Heart right ventricle (tissue), 16 donors: ENCODE measurements at places on chromosomes 6 and 20. TPM values are rescaled to one million over a fixed set of nuclear protein-coding genes. Genes with fewer than 3 reads are reported as not detected.
A peak's percentile ranks its signal among the peaks of the same experiment; 100 is the strongest.

- no peak for DNase-seq
These were observed 8.2 kb downstream of the EDN3 start for GRCh38 chr20:59308493-59309201.

- no peak for DNase-seq
These were observed 172.5 kb upstream of the KCNK16 start for GRCh38 chr6:39494998-39495397.

DNA sequence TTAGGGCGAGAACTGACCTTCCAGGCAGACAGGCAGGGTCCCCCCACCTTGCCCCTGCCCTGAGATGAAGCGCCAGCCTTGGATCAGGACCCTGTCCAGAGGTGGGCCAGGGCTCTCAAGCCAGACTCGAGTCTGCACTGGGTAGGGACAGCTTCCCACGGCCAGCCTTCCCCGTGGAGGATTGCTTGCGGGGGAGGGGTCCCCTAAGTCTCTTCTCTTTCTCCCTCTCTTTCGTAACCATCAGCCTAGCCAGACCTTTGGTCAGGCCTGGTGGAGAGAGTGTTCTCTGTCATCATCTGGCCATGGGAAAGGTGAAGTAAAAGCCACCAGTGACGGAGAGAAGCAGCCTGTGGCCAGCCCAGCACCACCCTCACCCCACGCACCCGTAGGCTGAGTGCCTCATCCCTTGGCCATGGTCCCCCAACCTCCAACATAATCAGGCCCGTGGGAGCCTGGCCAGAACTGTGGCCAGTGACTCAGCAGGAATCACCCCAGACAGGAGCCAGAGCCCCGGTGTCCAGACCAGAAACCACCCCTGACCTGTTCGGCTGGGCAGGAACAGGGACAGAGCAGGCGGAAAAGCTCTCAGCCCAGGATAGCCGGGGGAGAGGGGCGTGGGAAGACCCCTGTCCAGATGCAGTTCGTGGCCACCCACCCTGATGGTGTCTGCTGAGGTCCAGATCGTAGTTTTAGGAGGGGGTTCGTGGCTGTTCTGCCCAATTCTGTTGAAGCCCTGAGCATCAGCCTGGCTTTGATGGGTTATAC lies 47.1 kb downstream of the SNAI1 start:
- peak; percentile 55 for DNase-seq

DNA sequence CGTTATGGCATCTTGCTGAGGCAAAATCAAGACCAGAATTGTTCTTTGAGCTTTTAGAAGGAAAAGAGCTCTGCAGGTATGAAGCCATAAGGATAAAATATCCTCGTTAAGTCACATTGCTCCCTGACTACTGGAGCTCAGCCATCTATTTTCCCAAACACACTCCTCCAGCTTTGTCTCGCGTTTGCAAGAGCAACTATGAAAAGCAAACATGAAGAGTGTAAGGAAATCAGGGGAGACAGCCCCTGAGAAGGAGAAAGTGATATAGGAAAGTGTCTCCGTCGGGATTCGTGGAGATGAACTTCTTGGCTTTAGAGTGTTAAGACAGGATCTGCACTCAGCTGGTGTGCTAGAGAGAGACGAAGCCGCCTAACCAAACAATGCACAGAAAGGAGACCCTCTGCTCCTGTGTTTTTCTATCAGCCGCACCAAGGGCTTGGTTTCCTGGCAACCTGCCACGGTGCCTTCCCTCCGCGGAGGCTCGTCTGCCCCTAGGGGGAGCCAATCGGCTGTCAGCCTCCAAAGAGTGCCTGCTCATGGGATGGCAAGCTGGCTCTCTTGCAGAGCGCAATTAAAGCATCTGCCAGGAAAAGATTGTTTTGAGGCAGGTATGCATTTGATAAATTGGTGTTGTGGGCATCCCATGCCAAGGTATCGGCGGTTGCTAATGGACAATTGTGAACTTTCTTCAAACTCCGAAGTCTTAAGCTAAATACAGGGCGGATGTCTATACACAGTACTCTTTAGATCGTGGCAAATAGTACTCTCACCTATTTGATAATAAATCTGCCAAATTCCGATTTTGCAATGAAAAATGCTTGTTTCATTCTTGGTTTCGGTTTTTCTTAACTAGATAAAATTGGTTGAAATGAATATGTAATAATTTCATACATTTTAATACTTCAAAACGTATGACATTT lies 603.2 kb downstream of the RNF144B start:
- DNase-seq, result peak; percentile 60

DNA sequence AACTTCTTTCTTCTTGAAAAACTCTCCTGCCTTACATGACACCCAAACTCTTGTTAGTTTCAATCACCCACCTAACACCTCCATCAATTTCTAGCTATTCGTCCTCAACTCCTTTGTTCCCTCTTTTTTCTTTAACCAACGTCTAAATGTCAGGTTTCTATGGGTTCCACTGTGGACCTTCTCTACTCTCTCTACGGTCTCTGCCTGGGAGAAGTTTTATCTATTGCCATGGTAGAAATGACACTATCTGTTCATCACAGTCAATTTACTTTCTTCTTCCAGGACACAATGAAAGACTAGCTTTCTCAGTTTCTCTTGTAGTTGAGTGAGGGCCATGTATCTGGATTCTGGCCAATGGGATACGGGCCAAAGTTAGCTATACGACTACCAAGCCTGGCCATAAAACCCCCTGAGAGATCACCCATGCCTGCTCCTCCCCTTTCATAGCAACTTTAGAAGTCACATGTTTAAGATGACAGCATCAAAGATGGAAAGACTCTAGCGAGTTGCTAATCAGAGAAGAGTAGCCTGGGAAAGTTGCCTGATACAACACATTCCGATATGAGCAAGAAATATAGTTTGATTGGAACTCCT lies 17.9 kb downstream of the RNGTT start:
- no peak for DNase-seq

- no peak for DNase-seq
These were observed 48.1 kb downstream of the SLC22A3 start for GRCh38 chr6:160396292-160396691.

GRCh38 chr6:37042150-37042549 lies 36.7 kb downstream of the FGD2 start:
- no peak for DNase-seq

The RUNX2 gene
- 1.8 TPM for total RNA-seq
